Central memory CD8-positive, alpha-beta T cell (primary cell): ENCODE measurements at places on chromosomes 3 and 15.

DNA sequence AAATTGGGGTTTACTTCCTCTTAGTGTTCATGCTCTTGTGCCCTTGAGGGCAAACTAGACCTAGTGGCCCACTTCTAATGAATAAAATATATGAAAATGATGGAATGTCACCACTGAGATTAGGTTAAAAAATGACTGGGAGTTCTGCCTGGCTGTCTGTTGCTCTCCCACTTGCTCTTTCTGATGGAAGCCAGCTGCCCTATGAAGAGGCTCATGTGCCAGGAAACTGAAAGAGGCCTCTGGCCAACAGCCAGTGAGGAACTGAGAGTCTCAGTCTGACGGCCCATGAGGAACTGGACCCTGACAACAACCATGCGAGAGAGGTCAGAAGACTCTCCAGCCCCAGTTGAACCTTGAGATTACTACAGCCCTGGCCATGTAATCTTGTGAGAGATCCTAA lies 107.1 kb upstream of the FHIT start:
- no peak for DNase-seq

DNA sequence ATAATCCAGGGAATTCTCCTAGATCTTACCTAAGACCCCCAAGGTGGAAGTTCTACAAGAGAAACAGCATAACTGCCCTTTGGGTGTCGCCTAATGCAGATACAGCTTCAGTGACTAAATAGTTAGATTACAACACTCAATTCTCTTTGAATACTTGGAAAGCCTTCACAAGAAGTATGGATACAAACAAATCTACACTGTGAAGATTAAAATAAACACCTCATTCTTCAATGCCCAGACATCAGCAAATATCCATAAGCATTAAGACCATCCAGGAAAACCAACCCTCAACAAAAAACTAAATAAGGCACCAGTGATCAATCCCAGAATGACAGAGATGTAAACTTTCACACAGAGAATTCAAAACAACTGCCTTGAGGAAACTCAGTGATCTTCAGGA lies 963.2 kb downstream of the PLOD2 start:
- DNase-seq, result no peak

DNA sequence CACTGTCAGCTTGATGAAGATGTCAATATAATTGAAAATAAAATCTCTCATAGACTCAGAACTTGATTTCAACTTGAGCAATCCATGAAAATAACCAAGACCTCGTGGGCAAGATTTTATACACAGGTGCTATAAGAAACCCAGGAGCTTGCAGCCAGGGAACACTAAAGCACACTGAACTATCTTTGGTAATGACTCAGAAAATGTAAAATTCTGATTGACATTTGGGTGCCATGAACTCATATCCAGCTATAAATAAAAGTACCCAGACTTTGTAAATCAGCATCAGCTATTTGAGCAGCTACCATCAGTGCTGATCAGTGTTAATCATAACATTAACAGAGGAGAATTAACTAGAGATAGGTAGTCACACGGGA lies 61.5 kb downstream of the PLCH1 start:
- DNase-seq, result no peak

GRCh38 chr3:7447197-7447769 lies 586.4 kb downstream of the GRM7 start:
- DNase-seq, result no peak

DNA sequence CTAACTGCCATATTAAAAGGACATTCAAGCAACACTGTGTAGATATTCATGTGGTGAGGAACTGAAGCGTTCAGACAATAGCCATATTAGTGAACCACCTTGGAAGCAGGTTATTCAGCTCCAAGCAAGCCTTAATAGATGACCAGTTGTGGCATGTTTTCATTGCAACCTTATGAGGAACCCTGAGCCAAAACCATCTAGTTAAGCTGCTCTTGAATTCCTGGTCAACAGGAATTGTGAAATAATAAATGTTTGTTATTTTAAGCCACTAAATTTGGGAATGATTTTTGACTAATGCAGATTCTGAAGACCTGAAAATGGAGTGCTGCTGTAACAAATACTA lies 73.0 kb downstream of the SPRED1 start:
- DNase-seq, result no peak

DNA sequence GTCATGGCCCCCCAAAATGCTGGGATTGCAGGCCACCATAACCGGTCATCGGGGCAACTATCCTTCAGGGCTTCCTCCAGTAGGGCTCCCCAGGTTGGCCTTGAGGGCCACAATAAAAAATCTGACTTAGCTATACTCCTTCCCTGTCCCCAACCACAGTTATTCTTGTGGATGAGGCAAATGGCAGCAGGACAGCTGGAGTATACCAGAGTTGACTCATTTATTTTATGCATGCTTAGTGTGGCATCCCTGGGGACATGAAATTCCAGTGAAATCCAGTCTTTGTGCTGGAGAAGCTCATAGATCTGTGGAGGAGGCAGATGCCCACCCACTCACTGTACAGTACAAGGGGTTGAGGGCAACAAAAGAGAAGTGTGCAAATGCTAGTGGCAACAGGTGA lies 109.5 kb downstream of the RORA start:
- DNase-seq, result no peak
